Stimulated activated CD8-positive, alpha-beta memory T cell treated with anti-CD3 and anti-CD28 coated beads, Interleukin-7, amount 100 ng/mL, for 1 hour (primary cell): ENCODE measurements at places on chromosomes 4 and X.

- DNase-seq = no peak
Measured at GRCh38 chrX:150546711-150547153, 21.7 kb upstream of the MTM1 start.

- DNase-seq = no peak
Measured at GRCh38 chrX:71118985-71119535, 664 bp downstream of the MED12 start.

DNA sequence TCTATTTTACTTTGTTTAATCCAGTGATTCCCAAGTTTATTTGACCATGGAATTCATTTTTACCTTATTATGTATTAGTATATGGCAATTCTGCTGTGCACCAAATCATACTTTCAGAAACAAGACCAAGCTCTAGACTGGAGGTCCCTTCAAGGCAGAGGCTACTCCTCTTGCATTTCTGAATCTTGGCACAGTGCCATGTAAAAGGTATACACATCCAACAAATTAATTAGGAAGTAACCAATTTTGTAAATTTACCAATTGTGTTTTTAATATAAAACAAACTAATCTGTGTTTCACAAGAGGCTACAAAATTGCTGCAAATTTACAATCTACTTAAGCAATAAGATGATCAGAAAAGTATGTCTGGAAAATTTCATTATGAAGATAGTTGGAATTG is 712.2 kb upstream of the HS3ST1 start:
- DNase-seq = no peak

- DNase-seq = no peak
Measured at GRCh38 chrX:70907900-70908299, 611 bp downstream of the TEX11 start.
